ENCODE measurements at places on chromosomes 2 and 18.

GRCh38 chr2:55958756-55959155, 35.2 kb upstream of the EFEMP1 start:
- no peak for DNase-seq

DNA sequence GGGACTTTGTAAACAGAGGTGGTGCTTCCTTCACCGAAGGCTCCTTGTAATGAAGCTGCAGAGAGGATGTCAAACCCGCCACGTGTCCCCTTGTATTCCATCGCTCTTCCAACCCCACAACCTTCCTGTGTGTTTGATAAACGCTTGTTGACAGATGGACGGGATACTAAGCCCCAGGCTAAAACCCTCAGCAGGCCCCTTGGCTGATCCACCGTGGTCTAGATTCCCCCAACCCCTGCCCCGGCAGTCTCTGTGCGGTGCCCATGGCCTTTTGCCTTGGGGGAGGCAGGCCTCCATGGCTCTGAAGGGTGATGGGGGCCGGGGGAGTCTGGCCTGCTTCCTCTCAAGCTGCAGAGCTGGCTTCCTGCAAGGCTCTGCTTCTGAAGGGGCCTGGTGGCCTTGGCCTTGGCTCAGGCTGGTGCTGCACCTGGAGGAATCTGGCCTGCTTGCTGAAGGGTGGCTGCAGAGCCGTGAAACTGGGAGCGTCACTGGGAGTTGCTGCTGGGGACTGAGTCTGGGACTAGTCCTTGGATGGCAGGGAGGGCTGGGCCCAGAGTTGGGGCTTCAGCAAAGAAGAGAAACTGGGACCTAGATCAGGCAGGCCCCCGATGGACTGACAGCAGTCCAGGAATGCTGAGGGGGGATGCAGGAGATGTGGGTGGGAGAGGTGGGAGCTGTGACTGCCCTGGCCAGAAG, 9.6 kb upstream of the NTSR2 start:
- DNase-seq, result no peak

- no peak for DNase-seq
Measured at GRCh38 chr2:204051984-204052556, 115.5 kb downstream of the ICOS start.

- no peak for DNase-seq
Measured at GRCh38 chr2:102761763-102762162, at the start of gene TMEM182. TMEM182 (plus strand) TSS chr2:102762031; CDS start chr2:102762218, 187 bp downstream.

DNA sequence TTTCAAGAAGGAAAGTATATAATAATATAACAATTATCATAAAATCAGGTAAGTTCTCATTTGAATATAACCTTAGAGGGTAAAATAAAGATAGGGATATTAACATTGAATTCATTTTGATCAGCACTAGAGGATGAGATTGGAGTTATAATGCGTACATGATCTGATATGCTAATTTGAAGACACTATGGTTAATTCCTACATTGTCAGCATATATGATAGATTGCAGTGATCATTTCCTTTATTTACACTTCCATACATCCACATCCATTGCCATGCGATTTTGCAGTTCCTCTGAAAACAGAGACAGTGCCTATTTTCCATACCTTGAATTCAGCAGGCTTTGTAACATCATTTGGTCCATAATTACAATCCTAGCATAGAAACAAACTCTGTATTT, 519.2 kb downstream of the CCDC85A start:
- DNase-seq, result no peak

DNA sequence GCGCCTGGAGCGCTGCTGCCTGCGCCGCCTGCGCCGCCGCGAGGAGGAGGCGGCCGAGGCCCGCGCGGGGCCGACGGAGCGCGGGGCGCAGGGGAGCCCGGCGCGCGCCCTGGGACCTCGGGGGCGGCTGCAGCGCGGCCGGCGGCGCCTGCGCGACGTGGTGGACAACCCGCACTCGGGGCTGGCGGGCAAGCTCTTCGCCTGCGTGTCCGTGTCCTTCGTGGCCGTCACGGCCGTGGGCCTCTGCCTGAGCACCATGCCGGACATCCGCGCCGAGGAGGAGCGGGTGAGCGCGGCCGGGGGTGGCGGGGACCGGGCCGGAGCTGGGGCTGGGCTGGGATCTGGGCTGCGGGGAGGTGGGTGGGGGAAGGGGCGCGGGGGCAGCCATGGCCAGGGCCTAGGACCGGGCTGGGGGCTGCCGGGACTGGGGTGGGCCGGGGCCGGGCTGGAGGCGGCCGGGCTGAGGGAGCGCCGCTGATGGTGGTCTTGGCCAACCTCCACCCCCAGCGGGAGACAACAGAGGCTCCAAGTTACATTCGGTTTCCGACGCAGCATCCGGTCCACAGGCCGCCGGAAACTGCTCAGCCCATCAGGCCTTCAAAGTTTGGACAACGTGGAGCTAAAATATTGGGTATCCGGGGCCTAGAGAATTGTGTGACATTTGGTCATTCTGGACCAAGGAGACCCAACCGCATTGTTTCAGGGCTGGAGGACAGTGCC, 66.4 kb downstream of the KCNG2 start:
- DNase-seq, result no peak

GRCh38 chr18:9321736-9322135, 12.8 kb upstream of the TWSG1 start:
- DNase-seq, result no peak

- DNase-seq, result no peak
Measured at GRCh38 chr18:79470547-79470946, 74.8 kb downstream of the NFATC1 start.

DNA sequence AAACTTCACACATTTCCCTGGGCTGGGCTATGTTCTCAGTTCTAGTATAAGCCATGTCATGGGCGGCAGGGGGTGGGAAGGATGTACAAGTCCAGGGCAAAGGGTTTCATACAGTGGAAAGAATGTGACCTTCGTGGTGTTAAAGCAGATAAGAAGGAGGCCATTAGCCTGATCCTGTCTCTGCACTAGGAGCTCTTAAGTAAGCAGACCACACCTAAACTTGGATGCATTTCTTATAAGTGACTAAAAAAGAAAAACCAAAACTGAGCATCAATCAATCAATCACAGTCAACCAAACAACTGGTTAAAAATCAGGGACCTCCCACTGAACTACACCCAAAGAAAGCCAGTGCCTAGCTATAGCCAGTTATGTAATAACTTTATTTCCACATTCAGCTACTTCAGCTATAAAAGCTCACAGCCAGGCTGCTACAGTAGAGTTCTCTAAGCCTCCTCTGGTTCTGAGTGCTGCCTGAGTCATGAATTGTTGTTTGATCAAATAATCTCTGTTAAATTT, 46.8 kb upstream of the RIOK3 start:
- DNase-seq, result no peak

- no peak for DNase-seq
Measured at GRCh38 chr18:34128436-34128835, 96.3 kb downstream of the NOL4 start.

DNA sequence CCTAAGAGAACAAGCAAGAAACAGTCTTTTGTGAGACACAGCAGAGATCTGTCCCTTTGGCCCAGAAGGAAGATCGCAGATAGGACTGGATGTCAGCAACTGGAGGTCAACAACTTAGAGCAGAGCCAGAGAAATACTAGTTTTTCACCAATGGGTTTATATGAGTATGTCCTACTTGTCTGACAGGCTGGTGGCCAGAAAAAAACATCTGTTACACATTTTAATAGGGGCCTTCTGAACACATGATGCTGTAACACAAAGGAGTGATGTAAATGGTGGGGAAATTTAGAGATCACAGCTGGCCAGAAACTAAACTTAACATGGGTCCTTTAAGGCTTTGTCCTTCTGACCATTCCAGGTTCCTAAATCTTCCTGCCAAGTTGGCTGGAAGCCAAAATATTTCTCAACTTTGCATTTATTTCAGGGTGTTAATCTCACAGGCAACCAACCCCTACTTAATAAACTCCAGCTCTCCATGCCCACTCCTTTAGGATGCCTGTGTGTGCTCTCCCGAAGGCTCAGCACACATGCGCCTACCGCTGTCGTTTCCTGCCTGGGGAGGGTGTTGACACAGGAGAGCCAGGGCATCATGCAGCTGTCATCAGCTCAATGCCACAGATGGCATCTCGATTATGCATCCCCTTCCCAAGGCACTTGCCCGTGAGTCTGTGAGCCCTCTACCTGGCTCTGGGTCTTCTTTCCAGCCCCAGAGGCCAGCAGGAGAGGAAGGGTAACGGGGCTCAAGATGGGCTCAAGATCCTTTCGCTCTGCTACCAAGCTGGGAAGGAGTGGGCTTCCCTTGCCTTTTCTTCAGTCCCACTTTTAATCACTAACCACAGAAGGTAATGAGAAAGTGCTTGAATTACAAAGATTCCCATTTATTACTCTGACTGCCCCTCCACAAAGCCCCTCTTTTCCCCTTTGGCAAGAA, 252.5 kb downstream of the ETAA1 start:
- DNase-seq, result no peak

DNA sequence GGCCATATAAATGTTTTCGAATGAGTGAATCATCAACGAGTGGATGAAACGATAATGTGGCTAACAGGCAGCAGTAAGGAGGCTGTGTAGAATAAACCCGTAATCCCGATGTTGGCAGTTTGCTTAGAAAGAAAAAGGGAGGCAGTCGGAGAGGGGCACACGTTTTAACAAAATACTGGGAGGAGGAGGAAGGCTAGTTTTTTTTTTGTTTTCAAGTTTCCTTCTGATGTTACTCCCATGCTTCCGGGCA, 476 bp upstream of the MSH2 start:
- DNase-seq, result no peak

- DNase-seq, result no peak
Measured at GRCh38 chr2:158797963-158798700, 3.0 kb downstream of the DAPL1 start.

DNA sequence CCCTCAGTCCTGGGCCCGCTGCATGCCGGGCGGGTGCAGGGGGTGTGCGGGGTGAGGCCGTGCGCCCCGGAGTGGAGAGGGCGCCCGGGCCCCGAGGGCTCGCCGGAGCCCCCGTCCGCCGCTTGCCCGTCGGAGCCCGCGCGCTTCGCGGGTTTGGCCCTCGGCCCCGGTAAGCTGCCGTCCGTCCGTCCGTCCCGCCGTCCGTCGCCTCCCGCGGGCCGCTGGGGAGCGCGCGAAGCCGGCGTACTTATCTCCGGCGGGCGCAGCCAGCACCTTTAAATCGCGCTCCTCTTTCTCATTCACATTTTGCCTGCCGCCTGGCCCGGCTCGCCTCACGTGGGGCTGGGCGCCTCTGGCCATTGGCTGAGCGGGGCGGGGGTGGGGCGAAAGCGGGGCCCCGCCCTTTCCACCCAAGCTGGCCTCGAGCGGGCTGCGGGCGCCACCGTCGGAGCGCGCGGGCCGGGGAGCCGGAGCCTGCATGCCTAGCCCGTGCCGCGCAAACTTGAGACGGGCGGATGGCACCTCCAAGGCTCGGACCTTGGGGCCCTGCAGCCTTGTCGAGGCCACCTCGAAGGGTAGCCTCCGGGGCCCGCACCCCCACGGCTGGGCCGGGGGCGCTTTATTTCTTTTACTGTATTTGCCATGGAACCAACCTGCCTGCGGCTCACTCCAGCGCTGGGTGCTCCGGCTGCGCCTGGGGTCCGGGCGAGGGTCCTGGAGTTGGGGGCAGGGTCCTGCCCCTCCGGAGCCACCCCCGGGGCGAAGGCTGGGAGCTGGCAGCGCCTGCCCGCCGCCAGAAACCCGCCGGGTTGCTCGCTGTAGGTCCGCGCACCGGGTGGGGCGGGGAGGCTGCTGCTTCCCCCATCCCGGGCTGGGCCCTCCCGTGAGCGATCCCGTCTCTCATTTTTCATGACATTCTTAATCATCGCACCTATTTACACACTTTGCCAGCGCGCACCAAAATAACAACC, at the start of gene GBX2:
Gene GBX2, minus strand, starts transcription at position 277 of the 971 bp plus-strand sequence. CDS start 415 bp downstream, outside the sequence.
- no peak for DNase-seq

DNA sequence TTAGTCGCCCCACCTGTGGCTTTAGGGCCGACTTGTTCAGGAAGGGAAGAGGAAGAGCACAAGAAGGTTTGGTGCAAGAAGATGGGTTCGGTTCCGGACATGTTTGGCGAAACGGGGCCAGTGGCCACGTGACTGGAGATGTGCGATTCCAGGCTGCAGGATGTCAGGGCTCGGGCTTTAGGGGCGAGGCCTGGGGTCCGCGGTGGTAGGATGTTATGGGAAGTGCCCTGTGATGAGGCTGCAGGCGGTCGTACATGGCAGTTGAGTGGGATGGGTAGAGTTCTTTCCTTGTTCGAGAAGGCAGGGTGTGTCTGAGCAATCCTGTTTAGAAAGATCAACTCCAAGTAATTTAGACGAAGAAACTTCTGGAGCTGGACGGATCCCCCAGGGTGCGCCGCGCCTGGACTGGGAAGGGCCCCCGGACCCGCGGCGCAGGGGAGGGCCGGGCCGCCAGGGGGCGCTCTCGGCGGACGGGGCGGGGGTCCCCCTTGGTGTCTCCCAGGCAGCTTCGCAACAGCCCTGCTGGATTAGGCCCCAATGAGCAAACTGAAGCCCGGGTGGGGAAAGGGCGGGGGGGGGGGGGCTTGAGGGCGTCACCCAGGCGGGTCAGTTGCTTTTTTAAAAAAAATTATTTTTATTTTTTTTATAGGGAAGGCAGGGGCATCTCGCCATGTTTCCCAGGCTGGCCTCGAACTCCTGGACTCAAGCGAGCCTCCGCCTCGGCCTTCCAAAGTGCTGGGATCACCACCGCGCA, 17.2 kb upstream of the SDC1 start:
- DNase-seq, result no peak

- DNase-seq, result no peak
Measured at GRCh38 chr2:105375001-105375561, 23.8 kb downstream of the FHL2 start.

DNA sequence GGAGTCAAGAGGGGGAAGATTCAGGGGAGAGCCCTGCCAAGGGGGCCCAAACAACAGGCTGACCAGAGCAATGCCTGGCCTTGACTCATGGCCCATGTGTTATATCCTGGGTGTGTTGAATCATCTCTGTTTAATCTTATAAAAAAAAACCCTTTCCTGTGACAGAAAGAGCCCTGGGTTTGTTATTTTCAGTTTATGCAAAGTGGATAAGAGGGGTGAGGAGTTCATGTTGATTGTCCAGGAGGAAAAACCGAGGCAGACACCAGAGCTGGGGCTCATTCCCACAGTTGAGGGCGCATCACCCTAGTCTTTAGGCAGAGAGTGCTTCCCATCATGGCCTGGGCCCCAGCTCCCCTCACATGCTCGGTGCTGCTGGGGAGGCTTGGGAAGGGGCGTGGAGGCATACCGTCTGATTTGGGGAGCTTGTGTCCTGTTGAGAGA, 30.9 kb upstream of the IL37 start:
- DNase-seq, result no peak

Data from stimulated activated CD4-positive, alpha-beta T cell treated with anti-CD3 and anti-CD28 coated beads, TNF-alpha, amount 100 ng/mL, for 4 hours (primary cell).